Activated T-helper 2 cell treated with anti-CD3 and anti-CD28 coated beads, Interferon-gamma antibody, Interleukin-2, Interleukin-4, amounts not matched to agents 10 μg/mL and 5 μg/mL and 100 μg/mL, durations not matched to agents 14 hours and 24 hours and 36 hours (primary cell): ENCODE measurements at places on chromosomes 16 and 17. TPM values are rescaled to one million over a fixed set of nuclear protein-coding genes. Genes with fewer than 3 reads are reported as not detected.

The CCL14 gene
- not detected in 2 replicates for total RNA-seq

The CHD9NB gene
- 0.25 and 0.32 TPM in 2 replicates for total RNA-seq

DNA sequence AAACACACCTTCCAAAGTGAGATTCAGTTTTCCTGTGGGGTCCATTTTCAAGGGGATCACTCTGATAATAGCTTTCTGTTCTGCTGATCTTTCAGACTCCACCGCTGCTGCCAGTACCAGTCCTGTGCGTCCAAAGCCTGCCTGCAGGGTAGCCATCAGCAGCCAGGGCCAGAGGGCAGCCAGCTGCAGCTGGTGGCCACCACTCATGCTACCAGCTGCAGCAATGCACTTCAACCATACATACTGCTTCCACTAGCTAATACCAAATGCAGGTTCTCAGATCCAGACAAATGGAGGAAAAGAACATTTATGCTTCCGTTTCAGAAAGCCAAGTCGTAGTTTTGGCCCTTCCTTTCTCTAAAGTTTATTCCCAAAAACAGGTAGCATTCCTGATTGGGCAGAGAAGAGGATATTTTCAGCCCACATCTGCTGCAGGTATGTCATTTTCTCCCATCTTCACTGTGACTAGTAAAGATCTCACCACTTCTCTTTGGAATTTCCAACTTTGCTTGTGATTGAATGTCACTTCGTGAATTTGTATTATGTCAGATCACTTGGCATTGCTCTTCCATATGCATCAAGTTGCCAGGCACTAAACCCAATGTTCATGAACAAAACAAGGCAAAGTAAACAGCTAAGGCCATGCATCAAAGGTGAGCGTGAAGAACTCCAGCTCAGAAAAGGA, 1.8 kb downstream of the RNF43 start:
- DNase-seq, result no peak

- DNase-seq, result no peak
Measured at GRCh38 chr17:58492238-58493121, 4.3 kb upstream of the HSF5 start.

GRCh38 chr16:75497558-75497957, 2.3 kb upstream of the CHST6 start:
- DNase-seq, result no peak

The KSR1 gene
- total RNA-seq, result 96.5 and 101 TPM in 2 replicates

DNA sequence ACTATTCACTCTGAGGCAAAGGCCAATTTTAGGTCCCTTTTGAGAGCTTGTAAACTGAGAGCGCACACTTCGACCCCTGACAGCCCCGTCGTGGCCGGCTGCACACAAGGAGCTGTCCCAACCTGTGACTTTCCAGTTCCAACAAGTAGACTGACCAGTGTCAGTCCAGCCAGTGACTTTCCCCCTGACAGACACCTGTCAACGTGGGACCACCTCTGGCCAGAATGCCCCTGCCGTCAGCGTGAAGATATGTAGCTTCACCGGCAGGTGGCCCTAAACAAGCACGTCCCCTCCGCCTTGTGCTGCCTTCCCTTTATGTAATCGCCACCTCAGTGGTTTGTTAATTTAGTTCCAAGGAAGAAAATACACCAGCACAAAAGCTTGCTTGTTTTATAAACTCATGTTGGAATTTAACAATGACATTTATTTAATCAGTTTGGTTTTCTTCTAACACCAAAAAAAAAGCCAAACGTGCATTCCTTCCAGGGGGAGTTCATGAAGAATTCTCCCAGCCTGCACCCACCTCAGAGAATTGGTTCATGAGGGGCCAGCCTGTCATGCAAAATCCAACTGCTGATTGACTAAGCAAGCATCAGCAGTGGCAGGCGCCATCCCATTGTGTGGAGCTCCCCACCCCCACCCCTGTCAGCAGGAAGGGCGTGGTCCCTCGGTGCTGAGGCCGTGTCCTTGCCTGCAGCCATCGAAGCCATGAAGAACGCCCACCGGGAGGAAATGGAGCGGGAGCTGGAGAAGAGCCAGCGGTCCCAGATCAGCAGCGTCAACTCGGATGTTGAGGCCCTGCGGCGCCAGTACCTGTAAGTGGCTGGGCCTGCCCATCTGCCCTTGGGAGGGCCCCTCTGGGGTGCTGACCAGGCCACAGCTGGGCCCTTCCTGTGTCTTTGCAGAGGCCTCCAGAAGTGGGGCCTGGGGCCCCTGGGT, 33.9 kb downstream of the PLD6 start:
- no peak for DNase-seq

The SLC9A5 gene
- total RNA-seq, result 5.1 and 6.4 TPM in 2 replicates

DNA sequence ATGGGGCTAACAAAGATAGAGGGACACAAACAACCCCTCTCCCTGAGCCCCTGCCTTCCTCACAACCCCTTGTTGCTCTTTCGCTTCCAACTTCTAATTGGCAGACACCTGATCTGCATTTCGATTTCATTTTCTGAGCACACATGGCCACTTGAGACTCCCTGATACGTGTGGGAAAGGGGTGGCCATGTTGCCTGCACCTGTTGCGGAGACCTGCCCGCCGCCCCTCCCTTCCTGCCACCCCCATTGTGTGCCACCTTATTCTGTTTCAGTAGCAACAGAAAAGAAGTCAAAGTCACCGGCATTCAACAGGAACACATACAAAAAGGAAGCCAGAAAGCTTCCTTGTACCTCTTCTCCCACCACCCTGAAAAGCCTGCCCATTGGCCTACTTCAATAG, 254.7 kb upstream of the SOX9 start:
- DNase-seq, result no peak

GRCh38 chr16:27786221-27786922, 236.4 kb downstream of the KATNIP start:
- DNase-seq, result no peak

GRCh38 chr16:67897231-67897630, 4.2 kb downstream of the PSKH1 start:
- no peak for DNase-seq

The RDM1 gene
- 4.5 and 5.3 TPM in 2 replicates for total RNA-seq

The DNASE1L2 gene
- 1.7 and 2.2 TPM in 2 replicates for total RNA-seq

- no peak for DNase-seq
Measured at GRCh38 chr17:50920041-50920410, 53.9 kb upstream of the TOB1 start.

GRCh38 chr16:50964491-50964890, 186.6 kb downstream of the SALL1 start:
- no peak for DNase-seq

The KRT38 gene
- not detected in 2 replicates for total RNA-seq

- no peak for DNase-seq
Measured at GRCh38 chr17:39167476-39167875, 1.5 kb upstream of the ARL5C start.

- no peak for DNase-seq
Measured at GRCh38 chr16:84307209-84307954, 12.7 kb downstream of the WFDC1 start.

DNA sequence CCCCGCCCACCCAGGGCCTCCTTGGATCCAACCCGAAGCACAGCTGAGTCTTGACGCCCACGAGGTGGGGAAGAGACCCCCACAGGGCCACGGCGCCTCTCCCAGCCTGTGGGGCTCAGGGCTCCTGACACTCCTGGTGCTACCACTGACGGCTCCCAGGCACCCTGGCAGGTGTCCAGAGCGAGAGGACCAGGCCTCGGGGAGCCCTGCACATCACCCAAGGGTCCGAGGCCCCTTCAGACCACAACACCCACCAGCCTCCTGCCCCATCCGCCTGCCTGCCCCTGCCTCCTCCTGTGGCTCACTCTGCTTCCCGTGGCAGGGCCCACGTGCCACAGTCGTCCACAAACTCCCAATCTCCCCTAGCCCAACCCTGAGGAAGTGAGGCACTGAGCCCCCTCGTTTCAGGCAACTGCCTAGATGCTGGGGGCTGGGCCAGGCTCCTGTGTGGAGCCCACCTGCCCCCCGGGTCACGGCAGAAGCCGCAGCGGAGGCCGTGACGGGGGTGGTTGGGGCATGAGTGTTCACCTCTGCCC, 28.3 kb upstream of the AATK start:
- no peak for DNase-seq

The PPL gene
- not detected in 2 replicates for total RNA-seq

GRCh38 chr17:32831627-32832243, 45.2 kb downstream of the MYO1D start:
- no peak for DNase-seq

DNA sequence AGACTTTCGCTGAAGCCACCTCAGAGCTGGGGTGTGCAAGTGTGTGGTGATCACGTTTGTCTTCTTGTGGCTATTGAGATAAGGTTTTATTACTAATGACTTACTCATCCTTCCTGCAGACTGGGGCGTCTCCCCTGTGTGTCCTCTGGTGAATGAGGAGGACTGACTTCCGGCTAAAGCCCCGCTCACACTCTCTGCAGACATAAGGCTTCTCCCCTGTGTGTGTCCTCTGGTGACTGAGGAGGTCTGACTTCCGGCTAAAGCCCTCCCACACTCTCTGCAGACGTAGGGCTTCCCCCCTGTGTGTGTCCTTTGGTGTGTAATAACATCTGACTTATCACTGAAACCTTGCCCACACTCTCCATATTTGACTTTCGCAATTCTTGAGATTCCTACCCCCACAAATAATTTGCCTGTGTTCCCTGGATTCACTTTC, 19.4 kb downstream of the PRDM7 start:
- DNase-seq, result no peak

The ABCA3 gene
- 11.1 and 12.5 TPM in 2 replicates for total RNA-seq

DNA sequence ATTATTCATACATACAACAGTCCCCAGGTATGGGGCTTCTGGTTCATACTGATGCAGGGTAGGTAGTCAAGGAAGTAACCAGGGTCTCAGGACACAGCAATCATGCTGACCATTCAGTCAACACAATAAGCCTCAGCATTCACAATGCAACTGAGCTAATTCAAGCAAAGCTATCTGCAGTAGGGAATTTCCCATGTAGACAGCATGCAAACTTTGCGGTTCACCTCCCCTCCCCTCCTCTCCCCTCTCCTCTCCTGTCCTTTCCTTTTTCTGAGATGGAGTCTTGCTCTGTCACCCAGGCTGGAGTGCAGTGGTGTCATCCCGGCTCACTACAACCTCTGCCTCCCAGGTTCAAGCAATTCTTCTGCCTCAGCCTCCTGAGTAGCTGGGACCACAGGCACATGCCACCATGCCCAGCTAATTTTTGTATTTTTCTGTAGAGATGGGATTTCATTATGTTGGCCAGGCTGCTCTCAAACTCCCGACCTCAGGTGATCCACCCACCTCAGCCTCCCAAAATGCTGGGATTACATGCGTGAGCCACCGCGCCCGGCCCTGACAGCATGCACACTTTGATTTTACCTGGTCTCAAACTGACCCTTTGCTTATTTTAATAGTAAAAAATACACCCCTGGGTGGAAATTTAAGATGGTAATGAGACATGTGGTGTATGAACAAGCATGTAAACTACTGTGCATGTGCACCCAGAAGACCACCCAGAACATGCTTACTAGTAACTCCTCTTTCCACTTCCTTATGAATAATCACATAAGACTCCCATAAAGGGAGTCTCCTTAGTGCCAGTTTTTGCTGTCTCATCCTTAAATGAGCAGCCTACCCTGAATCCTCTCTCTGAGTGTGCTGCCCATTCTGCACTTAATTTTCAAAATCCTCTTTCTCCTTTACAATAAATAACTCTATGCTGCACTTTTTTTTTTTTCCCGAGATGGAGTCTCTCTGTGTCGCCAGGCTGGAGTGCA, 9.3 kb upstream of the RNF135 start:
- DNase-seq, result no peak

GRCh38 chr17:51687887-51688286, 427.5 kb downstream of the UTP18 start:
- DNase-seq, result no peak

- no peak for DNase-seq
Measured at GRCh38 chr16:49362230-49362629, 11.4 kb upstream of the C16orf78 start.
